ENCODE measurements at places on chromosomes 7 and 10.

DNA sequence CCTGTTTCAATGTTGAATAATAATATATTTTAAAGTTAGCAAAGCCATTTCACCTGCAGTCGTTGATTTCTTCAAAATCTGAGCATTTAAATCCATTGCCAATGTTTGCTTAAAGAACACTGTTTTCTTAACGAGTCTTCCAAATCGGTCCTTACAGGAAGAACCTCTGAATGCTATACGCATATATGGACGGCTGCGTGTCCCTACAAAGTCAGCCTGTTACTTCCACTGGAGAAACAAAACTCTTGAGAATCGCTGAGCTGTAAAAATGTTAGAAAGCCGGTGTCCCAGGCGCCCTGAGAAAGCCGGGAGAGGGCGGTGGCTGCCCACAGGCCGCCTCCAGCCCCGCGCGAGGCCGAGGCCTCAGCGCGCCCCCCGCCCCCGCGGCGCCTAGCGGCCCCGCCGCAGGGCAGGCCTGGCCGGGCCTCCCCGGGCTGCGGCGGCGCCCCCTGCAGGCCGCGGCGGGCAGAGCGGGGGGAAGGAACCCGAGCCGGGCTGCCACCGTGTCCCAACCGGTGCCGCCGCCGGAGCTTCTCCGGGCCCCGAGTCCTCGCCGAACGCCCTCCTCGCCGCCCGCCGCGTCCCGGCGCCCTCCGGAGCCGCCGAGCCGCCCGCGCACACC lies at the start of gene FHIP2A:
Gene FHIP2A, plus strand, starts transcription at position 488 of the 622 bp plus-strand sequence. CDS start 299 bp downstream, outside the sequence.
- DNase-seq = peak; percentile 80

DNA sequence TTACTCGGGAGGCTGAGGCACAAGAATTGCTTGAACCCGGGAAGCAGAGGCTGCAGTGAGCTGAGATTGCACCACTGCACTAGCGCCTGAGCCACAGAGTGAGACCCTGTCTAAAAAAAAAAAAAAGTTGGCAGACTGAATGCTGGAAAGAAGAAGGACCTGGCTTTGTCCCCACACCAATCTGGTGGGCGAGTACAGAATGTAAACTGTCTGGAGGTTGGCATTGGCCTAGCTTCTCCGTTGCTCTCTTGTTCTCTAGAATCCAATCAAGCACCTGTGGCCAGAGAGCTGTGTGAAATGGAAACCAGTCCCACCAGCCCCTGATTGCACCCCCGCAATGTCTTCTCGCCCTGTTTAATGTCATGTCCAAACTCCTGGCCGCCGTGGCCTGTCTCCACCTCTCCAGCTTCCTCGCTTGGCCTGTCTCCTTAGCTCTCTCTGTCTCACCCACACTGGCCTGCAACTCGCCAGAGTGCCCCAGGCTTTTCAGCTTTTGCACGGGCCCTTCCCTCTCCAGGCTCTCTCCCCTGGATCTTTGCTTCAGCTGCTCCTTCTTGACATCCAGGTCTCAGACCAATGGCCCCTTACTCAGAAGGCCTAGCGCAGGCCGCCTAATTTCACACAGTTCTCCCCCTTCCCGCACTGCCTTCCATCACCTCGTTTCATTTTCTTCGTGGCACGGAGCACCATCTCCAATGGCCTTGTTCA lies 670 bp upstream of the AGK start:
- no peak for DNase-seq

GRCh38 chr10:49617121-49618020 lies 3.5 kb downstream of the CHAT start:
- DNase-seq = no peak

DNA sequence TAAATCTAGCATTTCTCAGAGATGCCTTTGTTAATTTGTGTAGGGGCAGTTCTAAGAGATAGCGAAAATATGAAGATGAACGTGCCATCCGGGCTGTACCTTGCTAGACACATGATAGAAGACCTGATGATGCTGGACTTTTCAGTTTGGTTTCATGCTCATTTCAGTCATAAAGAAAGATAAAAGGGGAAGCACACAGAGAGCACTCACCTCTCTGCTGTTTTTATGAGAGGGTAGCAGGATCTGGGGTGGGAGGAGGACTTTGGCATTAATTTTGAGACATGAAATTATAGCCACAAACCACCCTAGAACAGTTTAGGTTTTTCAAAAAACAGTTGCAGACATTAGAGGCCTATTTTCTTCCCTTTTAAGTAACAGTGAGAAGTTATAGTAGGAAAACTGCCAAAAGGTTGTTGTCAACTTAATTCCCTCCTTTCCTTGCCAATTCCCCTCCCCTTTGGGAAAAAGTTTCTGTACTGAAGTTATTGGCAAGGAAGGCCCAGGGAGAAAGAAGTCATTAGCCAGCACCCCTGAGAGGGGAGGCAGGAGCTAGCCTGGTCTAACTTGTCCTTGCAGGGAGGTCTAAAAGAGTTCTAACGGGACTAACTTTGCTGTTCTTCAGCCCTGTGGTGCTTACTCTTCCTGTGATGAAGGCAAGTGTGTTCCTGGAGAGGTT lies 2.6 kb downstream of the ST7 start:
- DNase-seq = no peak

DNA sequence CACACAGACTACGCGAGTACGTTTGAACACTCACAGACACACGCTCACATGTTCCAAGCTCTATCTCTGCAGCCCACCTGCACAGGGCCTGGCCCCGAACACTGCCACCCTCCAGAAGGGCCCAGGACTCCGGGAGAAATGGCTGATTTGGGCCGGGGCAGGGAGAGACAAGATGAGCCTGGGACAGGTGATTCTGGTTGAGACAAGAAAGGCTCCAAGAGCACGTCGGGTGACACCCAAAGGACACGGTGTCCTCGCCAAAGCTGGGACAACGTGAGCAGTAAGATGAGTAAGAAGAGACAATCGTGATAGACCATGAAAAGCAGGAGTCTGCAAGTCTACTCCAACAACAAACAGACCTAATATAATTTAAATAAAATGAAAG lies 9.2 kb downstream of the GPER1 start:
- no peak for DNase-seq

DNA sequence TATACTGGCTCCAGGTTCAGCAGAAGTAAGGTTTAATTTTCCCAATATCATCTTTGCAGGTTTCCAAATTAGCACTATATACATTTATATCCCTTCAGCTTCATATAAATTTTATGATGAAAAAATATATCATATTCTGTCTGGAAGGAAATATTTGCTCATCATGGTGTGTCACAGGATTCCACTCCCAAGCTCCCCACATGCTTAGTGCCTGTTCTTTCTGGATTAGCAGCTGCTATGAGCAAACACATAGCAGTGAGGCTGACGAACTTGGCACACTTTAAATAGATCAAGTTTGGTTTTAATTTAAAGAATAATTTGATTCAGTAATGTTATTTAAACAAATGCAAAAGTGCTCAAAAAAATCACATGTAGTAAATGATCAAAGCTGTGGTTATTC lies 251.9 kb downstream of the AGMO start:
- DNase-seq = no peak

DNA sequence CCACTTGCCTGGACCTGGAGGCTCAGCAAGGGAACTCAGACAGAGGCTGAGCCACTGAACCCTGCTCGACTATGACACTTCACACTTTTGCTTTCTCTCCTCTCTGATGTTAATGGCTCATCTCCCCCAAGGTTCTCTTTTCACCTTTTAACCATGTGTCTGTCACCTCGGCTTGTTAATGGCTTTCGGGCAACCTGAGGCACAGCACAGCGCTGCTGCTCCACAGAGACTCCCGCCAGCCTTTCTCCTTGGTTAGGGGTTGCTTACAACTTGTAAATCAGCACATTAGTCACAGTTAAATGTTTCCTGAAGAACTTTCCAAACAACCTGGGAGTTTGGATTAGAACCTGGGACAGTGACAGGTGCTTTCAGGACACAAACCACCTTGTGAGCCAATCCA lies 136.2 kb upstream of the TBX20 start:
- DNase-seq = no peak

- no peak for DNase-seq
Observed at GRCh38 chr10:77552252-77552651, 85.4 kb downstream of the KCNMA1 start.

DNA sequence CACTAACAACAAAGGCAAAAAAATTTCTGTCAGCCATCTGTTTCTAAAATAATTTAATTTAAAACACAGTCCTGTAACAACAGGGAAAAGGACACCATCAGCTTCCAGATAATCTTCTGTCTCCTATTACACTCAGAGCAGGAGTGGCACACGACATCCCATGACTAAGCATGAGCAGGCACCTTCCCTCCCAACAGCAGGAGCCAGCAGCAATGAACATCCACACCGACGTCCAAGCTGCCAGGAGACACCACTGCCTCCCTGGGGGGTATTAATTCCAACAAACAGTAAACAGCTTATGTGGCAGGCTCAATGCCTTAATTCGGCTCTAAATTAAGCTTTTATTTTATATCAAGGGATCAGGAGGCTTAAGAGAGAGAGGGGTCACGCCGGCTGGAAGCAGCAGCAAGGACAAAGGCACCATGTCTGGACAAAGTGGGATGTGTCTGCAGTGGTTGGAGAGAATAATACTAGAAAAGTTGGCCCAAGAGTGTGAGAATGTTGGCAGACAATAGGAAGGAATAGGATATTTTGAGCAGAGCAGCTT lies 45.7 kb downstream of the KIAA1549 start:
- DNase-seq = peak; percentile 36

GRCh38 chr7:118132764-118133163 lies 51.2 kb upstream of the LSM8 start:
- DNase-seq = no peak

DNA sequence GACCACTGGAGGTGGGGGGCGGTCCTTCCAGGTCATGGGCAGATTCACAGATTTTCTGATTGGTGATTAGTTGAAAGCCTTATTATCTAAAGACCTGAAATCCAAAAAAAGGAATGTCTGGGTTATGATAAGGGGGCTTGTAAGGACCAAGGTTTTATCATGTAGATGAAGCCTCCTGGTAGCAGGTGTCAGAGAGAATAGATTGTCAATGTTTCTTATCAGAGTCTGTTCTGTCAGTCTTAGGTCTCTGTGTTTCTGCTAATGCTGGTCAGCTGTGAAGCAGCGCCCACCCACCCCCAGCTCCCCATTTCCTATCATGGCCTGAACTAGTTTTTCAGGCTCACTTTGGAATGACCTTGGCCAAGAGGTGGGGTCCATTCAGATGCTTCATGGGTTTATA lies 21.2 kb downstream of the TES start:
- no peak for DNase-seq

GRCh38 chr7:537911-538634 lies 18.4 kb upstream of the PDGFA start:
- DNase-seq = no peak

- no peak for DNase-seq
Observed at GRCh38 chr10:129696636-129697035, 229.6 kb downstream of the MGMT start.

GRCh38 chr7:35012160-35012559 lies 25.1 kb downstream of the DPY19L1 start:
- no peak for DNase-seq

DNA sequence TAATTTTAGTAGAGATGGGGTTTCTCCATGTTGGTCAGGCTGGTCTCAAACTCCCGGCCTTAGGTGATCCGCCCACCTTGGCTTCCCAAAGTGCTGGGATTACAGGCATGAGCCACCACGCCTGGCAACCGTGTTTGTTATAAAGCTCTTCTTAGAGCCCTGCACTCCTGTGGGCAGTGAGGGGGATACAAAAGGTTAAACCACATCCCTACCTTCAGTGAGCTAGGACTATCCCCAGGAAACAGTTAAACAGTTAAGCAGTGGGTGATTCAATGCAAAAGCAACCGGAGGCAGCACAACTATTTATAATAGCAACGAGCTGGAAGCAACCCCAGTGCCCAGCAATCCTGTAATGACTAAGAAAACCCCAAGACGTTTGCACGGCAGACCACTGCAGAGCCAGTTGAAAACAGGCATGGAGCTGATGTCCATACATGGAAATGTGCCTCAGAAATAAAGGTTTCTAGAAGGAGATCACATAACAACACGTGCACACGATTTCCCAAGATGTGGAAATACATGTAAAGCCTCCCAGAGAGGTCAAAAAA lies 107.2 kb upstream of the LYZL2 start:
- DNase-seq = no peak

GRCh38 chr10:93413252-93413689 lies 68.9 kb downstream of the MYOF start:
- no peak for DNase-seq

DNA sequence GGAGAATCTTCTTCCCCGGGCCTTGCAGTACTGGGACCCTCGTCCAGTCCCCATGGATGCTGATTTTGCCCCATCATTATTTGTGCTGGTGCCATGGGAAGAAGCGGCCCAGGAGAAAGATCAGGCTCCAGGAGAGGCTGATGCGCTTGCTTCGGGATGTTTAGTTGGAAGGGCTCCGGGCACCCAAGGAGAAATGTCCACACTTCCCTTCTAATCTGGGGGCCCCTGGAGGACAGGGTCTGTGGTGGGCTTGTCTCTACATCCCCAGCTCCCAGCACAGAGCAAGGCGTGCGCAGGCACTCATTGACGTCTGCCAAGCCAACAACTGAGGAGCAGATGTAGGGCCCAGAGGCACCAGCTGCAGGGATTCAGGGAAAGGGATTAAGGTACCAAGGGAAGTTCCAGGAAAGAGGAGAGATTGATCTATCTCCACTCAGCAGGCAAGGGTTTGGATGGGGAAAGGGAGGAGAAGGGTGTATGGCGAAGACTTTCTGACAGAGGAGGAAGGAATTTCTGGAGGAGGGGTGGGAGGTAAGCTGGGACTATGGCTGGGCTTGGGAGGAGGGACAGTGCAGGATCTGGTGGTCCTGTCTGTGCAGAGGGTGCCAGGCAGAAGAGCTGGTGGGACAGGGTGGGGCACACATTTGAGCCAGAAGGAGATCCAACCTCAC lies 38.7 kb upstream of the LEP start:
- no peak for DNase-seq

DNA sequence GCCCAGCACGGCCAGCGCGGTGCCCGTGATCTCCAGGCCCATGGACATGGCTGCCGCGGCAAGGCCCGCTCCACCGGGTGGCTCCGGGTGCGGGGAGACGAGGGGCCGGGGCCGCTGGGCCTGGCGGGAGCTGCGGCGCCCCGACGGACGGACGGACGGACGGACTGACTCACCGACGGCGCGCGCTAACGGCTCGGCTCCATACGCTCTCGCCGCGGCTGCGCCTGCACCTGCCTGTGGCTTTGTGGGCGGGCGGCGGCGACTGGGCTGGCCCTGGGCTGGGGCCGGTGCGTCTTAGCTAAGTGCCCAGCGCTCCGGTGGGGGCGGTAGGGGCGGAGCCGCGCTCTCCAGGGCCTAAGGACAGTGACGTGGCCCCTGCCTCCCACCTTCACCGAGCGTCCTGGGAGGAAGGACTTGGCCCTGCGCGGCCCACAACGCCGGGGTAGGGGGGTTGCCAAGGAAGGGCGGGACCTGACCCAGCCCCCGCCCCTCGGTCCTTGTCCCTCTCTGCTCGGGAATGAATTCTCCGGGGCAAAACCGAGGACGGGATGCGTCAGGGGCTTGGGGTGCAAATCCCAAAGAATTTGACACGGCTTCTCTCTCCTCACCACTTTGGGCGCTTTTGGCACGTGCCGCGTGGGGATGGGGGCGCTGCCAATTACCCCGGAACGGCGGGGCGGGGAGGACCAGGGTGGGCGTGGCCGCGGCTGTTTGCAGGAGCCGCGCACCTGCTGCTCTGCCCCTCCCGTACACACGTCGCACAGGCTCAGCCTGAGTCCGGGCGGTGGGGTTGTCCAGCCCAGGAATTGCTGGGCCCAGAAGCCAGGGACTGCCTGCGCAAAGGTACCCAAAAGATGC lies at the start of gene CLDN3:
Gene CLDN3, minus strand, starts transcription at position 269 of the 858 bp plus-strand sequence. Its CDS starts 221 bp downstream, at position 48.
- DNase-seq = peak; percentile 85

GRCh38 chr10:52257692-52258075 lies 56.4 kb upstream of the DKK1 start:
- no peak for DNase-seq

Measured in left kidney (tissue), 8 donors.